Mucosa of gallbladder (tissue), 1 donor: ENCODE measurements at places on chromosomes 5 and 9.
A peak's percentile ranks its signal among the peaks of the same experiment; 100 is the strongest.

DNA sequence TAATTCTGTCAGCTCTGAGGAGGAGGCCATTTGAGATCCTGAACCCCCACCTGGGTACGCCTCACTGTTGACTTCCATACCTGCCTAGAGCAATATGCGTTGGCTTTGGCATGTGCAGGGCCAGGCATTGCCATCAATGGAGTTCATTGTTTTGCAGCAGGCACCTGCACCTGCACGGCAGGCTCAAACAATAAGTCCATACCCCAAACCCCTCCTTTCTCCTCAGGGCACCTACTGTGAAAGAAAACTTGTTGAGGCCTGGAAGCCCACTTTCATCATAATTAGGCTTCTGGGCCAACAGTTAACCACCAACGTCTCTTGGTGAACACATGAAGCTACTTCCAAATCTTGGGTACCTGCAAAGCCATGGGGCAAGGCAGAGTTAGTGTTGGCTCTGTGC, 238.7 kb downstream of the NFIB start:
- no peak for DNase-seq

DNA sequence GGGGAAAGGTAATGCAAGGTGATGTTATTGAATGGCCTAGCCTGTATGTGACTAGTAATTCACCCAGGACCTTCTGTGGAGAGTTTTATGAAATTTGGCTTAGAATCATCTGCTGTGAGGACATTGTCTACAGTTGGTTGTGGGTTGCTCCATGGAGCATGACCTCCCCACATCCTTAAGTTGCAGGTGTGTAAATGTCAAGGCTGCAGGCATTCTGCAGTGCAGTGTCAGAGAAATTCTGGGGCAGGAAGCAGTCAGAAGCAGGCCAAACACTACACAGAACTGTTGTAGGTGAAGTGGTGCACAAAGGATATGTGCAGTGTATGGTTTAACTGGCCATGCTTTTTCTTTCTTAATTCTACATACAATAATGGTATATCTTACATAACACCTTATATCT, 588.3 kb downstream of the EBF1 start:
- DNase-seq, result no peak

DNA sequence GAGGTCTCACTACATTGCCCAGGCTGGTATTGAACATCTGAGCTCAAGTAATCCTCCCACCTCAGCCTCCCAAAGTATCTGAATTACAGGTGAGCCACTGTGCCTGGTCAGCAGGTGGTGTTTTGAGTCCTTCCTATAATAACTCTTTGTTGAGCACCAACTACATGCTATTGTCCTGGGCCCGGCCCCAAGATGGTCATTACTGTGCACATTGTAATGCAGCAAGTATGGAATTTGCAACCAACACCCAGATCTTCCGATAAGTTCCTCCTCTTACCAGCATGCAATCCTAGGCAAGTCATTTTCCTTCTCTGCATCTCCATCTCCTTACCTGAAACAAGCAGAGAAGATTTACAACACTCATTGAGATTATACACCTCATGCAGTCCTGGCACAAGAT, 510.3 kb upstream of the KLF4 start:
- no peak for DNase-seq

- DNase-seq, result no peak
Measured at GRCh38 chr9:81420024-81420423, 269.3 kb downstream of the TLE1 start.

DNA sequence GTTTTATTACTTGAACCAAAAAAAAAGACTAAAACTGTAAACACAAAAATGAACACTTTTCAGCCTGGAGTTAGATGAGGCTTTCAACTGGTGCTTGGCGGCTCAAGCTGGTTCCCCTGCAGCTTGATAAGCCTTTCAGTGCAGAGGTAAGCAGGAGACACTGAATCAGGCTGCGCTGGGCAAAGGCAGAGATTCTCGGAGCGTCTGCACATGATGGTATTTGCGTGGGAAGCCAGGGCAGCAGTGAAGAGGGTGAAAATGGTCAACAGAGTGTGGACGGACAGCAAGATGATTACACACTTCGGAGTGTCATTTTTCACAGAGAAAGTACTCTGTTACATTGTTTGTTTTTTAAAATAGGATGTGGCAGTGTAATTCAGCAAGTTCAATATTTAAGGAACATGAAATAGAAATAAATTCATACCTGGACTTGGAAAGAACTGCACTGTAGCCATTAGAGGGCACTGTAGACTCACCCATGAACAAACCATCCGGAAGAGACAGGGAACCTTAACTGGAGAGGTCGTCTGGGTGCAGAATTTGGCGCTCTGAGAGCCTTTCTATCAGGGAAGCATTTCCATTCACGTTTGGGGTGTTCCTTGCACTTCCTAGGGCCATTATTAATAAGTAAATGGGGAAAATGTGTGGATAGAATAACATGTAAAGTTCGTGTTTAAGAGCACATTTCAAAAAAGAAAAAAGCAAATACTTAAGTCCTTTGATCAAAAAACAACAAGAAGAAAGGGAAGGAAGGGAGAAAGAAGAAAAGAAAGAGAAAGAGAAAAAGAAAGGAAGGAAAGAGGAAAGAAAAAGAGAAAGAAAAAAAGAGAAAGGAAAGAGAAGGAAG, 69.8 kb downstream of the ICE1 start:
- peak; percentile 29 for DNase-seq

- no peak for DNase-seq
Measured at GRCh38 chr5:115553082-115553481, 8.5 kb upstream of the FEM1C start.

GRCh38 chr5:176750144-176750543, 60.2 kb upstream of the UNC5A start:
- DNase-seq, result no peak

GRCh38 chr5:52007230-52007858, 624.1 kb downstream of the ISL1 start:
- DNase-seq, result peak; percentile 14

- no peak for DNase-seq
Measured at GRCh38 chr5:133639850-133640528, 27.6 kb upstream of the FSTL4 start.

DNA sequence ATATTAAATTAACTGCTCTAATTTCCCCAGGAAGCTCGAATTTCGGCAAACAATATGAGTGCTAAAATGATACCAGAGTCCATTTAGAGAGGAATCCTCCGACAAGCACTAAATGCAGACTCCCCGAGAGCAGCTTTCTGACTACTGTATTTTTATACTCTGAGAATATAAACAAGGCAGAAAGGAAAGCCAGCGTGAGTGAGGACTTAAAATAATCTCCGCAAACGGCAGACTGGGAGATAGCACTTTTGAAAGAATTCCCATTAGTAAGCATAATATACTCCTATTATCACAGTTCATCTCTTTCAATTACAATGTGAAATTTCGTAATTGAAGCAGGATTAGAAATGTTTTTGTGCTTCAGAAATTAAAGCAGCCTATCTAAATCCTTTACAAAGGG, 269.4 kb upstream of the PANK3 start:
- no peak for DNase-seq

- DNase-seq, result no peak
Measured at GRCh38 chr5:71533142-71533541, 54.0 kb upstream of the MCCC2 start.

DNA sequence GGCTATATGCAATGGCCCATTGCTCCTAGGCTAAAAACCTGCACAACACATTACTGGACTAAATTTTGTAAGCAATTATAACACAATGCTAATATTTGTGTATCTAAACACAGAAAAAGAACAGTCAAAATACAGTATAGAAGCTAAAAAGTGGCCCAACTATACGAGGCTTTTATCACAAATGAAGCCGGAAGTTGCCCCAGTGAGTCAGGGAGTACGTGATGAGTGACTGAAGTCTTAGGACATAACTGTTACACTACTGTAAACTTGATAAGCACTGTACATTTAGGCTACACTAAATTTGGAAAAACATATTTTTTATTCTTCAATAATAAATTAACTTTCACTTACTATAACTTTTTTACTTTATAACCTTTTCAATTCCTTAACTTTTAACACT, 105.2 kb upstream of the PRR16 start:
- DNase-seq, result no peak

DNA sequence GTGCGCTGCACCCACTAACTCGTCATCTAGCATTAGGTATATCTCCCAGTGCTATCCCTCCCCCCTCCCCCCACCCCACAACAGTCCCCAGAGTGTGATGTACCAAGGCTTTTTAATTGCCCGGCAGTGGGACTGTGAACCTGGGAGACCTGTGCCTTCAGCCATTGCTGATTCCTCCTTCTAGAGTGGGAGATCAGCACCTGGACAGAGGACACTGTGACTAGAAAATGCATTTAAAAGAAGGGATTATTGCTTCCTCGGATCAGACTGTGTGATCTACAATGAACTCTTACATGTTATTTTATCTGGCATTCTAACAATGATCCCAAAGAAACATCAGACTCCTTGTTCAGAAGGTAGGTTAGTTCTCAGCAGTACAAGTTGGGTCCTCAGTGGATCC, 25.9 kb downstream of the CTSL start:
- DNase-seq, result no peak

GRCh38 chr5:172571413-172571812, 69.7 kb upstream of the NEURL1B start:
- DNase-seq, result no peak

GRCh38 chr9:99416007-99416406, 193.9 kb downstream of the SEC61B start:
- DNase-seq, result no peak

GRCh38 chr5:96338624-96339415, 94.2 kb downstream of the PCSK1 start:
- peak; percentile 69 for DNase-seq

DNA sequence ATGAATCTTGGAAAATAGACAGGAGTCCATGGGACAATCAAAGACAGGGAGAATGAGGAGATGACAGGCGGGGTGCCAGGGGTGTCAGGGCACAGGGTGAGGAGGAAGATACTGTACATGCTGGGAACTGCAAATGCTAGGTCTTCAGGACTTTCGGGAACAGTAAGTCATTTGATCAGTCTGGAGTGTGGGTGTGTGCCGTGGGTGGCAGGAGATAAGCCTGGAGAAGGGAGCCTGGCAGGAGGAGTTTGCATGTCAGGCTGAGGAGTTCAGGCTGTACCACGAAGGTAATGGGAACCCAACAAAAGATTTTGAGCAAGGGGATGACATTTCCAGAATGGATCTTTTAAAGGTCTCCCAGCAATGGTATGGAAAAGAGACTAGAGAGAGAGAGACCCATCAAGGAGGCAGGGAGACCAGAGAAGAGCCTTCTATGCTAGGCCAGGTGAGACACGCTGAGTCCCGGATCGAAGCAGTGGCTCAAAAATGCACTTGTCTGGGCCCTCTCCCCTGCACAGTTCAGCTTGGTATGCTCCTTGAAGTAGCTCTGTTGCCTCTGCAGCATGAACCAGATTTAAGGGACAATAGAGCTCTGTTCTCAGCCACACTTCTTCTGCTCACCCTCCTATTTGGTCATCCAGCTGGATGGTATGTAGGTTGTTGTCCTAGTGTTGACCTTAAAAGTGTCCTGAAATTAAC, 77.0 kb upstream of the FER start:
- no peak for DNase-seq

- DNase-seq, result no peak
Measured at GRCh38 chr5:74539986-74540385, 100.5 kb downstream of the ENC1 start.

DNA sequence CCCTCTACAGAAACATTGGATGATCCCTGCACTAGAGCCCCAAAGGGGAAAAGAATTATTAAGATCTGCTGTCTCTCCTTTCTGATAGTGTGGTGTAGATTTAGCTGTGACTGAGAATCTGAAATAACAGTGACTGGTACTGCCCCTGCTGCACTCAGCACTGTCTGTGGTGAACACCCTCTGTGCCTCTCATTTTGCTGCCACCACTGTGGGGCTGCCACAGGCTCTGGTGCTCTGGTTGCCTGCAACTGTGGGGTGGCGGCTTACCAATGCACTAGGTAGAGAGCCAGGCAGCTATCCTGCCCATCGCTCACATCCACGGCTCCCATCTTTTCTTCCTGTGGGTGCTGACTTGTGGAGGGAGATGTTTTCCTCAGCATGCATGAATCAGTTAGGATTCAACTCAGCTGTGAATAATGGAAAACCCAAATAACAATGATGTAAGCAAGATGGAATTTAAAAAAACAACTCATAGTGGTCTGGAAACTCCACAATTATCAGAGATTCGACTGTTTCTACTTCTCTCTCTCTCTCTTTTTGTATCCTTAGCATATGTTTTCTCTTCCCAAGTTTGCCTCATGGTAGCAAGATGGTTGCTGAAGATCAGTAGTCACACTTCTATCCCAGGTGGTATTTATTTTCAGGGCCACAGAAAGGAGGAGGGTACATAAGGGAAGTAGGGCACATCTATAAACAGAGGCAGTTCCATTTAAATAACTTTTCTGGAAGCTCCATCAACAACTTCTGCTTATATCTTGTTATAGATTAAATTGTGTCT, 99.8 kb upstream of the DAP start:
- DNase-seq, result no peak

DNA sequence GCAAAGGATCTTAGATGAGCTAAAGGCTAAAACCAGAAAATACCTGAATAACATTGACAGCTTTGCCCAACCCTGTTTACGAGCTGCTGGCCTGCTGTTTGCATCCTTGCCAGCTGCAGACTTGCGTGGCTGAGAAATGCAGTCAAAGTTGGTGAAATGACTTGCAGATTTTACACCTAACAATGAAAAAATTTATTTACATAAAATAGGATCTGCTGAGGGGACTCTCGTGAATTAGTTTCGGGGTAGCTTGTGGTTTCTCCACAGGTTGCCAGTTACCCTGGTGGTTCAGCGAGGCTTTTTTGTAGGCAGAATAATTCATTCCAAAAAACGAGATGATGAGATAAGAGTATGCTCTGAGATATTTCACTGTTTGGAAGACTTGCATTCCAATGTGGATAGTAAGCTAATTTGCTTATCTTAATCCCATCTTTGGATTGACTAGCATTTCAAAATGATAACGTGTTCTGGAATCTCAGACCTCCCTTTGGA, 65.7 kb upstream of the FANCC start:
- no peak for DNase-seq

DNA sequence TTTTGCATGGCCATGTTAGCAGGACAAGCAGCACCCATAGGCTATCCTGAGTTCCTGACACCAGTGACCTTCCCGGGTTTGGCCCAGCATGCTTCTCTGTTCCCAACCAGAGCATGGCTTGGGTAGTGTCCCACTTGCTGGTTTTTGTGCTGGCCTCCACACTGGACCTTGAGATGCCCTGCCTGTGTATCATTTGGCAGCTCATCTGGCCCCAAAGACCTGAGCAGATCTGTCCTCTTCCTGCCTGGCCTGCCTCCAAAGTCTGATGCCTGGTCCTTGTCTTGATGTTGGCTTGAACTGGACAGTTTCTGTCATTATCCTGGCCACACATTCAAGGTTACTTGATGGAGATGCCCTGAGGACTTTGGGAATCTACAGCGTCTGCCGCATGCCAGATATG, 590.7 kb upstream of the KLF4 start:
- DNase-seq, result no peak

DNA sequence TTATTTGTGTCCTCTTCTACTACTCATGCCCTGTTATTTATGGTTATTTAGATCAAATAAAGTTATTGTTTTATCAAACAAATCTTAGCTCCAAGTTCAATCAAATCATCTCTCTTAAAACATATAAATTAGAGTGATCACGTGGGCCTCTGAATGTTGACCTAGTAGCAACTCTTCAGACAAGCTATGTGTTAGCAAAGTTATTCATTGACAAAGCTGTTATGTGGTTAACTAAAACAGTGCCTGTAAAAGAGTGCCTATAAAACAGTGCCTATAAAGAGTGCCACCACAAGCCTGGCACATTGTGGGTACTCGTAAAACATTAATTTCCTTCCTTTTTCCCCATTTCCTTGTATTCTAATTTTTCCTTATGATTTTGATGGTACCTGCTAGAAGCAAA, 421.9 kb downstream of the HCN1 start:
- no peak for DNase-seq
